NCI-H2029 treated with DMSO at 0.1 percent for 48 hours (cell line): ENCODE measurements at places on chromosomes 4 and X.

DNA sequence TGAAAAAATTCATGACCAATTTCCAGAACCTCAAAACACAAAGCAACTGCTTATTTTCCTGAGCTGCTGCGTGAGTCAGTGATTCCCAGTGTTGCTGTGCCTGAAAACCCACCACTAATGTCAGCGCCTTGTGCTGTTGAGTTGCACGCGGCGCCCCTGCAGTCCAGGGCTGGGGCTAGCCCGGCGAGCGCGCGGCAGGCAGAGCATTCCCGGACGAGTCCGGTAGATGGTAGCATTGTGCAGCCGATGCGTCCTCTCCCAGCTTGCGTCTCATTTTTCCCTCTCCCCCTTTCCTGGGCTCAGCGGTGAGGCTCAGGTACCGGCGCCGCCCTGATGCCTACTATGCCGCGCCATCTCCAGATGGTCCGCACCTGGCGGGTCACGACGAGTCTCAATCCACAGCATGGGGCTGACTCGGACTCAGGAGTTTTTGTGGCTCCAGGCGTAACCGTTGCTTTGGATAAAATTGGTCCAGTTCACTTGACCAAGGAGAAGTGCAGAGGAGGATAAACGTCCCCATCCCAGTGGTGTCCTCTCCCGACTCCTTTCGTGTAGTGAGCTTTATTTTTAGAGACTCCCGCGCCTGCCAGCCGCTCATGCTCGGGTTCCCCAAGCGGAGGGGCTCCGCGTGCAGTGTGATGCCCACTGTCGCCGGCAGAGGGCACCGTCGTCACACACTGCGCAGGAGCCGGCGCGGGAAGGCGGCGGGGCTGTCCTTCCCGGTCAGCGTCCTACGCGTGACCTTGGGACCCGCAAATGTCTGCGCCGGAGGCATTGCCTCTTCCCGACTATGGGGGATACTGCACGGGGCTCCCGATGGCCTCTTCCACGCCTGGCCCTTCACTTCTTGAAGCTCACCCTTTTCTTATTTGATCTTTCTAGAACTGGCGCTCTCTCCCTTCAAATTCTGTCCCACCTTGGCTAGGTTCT is 53.6 kb upstream of the IGFBP7 start:
- DNase-seq, result peak; percentile 39

DNA sequence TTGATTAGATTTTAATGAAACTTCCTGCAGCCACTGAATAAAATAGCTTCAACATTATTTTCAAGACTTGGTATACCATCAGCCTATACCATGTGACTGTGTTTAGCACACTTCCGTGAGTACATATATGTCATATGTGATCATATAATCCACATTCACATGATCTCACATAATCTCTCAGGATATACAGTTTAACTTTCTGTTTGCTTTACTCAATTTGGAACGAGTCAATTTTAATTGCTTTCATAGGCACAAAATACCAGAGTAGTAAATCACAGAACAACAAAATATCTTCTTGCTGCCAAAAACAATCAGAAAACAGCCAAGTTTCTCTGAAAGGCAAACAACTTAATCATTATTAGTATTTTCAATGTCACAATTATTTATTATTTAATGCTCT is 731.1 kb upstream of the DIAPH2 start:
- no peak for DNase-seq

- DNase-seq, result no peak
Measured at GRCh38 chrX:41043674-41044345, 41.4 kb upstream of the USP9X start.

GRCh38 chr4:829291-829690 is 3.4 kb upstream of the CPLX1 start:
- DNase-seq, result no peak

DNA sequence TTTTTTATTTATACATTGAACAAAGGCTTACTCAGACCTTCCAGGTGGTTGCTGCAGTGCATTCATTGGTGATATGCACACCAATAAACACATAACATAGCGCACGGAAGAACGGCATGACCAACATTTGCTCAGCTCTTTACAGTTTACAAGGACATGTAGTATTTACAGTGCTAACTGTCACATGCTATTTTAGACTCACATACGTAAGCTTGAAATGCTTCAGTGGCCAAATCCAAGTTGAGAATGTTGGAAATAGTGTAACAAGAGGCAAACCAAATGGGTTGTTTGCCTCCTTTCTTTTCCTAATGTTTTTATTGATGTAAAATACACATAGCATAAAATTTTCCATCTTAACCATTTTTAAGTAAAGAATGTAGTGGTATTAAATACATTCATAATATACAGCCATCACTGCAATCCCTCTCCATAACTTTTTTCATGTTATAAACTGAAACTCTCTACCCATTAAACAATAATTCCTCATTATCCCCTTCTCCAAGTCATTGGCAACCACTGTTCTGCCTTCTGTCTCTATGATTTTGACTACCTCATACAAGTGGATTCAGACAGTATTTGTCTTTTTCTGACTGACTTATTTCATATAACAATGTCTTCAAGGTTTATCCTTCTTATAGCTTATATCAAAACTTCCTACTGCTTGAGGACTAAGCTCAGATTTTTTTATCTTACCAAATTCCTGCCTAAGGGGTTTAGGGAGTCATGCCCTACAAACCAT is 1722.9 kb upstream of the AGA start:
- no peak for DNase-seq

GRCh38 chrX:19699151-19699550 is 183.8 kb upstream of the MAP3K15 start:
- DNase-seq, result no peak

DNA sequence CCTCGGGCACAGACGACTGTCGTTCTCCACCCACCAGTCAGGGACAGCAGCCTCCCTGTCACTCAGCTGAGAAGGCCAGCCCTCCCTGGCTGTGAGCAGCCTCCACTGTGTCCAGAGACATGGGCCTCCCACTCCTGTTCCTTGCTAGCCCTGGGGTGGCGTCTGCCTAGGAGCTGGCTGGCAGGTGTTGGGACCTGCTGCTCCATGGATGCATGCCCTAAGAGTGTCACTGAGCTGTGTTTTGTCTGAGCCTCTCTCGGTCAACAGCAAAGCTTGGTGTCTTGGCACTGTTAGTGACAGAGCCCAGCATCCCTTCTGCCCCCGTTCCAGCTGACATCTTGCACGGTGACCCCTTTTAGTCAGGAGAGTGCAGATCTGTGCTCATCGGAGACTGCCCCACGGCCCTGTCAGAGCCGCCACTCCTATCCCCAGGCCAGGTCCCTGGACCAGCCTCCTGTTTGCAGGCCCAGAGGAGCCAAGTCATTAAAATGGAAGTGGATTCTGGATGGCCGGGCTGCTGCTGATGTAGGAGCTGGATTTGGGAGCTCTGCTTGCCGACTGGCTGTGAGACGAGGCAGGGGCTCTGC is 7.9 kb upstream of the MSANTD1 start:
- DNase-seq, result no peak

GRCh38 chrX:45762699-45763647 is 562.3 kb upstream of the DIPK2B start:
- DNase-seq, result no peak

DNA sequence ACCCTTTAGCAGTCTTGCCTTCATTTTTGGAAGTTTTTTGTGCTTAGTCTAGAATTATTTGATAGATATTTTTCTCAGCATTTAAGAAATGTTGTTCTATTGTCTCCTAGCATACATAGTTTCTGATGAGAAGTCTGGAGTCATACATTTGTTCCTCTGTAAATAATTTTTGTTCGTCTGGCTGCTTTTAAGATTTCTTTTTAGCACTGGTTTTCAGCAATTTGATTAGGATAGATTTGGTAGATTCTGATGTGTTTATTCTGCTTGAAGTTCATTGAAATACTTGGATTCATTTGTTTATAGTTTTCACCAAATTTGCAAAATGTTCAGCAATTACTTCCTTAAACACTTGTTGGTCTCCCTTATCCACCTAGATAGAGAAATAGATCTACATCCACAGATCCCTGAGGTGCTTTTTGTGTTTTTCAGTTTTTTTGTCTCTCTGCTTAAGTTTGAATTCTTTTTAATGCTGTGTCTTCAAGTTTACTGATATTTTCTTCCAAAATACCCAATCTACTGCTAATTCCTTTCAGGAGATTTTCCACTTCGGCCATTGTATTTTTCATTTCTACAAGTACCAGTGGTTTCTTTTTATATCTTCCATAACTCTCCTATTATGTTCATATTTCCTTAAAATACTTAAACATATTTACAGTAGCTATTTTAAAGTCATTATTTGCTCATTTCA is 64.9 kb downstream of the ABLIM2 start:
- no peak for DNase-seq

DNA sequence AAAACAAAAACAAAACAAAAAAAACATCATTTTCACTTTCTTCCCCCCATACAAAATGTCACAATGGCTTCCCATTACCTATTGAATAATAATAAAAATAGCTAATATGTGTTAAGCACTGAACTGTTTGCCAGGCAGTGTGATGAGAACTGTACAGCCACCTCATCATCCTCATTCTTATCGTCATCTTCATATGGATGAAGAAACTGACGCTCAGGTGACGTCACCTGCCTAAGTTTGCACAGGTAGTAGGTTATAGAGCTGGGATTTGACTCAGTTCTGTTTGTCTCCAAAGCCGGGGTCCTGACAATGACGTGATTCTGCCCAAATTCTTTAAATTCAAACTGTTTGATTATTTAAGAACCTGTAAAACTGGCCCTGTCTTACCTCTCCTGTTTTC is 150.4 kb upstream of the SMIM10 start:
- no peak for DNase-seq

GRCh38 chr4:134505511-134505910 is 303.9 kb upstream of the PABPC4L start:
- DNase-seq, result no peak

DNA sequence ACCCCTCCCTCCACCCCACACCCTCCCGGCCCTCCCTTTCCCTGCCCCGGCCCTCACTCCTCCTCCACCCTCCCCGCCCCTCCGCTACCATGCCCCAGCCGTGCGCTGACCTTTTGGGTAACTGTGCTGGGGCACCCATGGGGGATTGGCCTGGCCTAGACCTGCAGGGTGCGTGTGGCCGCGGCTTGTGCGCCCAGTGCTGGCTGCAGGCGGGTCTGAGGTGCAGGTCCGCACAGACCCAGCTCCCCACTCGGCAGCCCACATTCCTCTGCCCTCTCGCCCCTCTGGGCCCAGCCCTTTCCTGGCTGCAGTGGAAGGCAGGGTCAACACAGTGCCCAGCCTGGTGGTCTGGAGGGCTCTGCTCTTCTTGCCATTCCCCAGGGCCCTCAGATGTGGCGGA is 24.7 kb downstream of the FGFRL1 start:
- DNase-seq, result no peak

DNA sequence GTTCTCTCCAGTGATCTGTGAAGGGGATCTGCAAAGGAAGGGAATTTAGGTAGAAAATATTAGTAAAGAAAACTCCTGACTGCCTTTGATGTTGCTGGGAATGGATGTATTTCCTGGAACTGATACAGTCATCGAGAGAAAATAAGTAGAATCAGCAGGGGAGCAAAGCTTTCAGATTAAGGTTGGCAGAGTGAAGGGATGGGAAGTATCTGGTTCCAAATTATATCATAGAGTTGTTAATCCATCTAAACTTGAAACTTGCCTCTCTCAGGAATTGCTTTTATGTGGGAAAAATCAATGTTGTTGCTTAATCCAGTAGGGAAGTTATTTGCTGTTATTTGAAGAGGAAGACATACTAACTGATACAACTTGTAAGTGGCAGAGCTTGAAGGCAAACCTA is 19.3 kb downstream of the EPHA5 start:
- no peak for DNase-seq

DNA sequence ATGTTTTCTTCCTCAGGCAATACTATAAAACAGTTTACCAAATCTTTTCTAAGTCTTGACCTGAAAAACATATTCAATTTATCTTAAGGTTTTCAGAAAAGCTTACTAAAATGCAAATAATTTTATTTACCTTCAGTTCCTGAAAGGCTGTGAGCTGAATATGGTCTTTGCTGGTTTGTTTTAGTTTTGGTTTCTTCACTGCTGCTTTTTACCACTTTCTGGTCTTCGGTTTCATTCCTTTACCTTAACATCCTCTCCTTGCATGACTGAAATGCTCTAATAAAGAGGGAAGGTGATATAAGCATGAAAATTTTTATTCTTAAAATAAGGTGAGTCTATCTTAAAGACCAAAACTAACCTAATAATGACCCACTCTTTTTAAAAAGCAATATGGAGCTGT is 97.1 kb upstream of the NRK start:
- no peak for DNase-seq

DNA sequence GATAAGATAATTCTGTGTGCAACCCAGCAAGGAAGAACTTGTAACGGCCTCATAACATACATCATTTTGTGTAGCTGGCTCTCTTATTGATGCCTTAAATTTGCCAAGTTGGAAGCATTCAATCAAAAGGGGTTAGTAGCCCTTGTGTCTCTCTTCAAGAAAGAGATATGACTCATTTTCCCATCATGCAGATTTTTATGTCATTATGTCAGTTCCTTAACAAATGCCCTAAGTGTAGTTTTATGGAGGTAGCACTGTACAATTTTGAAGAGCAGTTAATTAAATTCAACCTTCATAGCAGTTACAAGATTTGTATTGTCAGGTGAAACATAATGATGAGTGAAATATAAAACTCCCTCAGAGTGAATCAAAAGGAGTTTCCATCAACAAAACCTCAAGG is 215.6 kb downstream of the GRIA3 start:
- no peak for DNase-seq

DNA sequence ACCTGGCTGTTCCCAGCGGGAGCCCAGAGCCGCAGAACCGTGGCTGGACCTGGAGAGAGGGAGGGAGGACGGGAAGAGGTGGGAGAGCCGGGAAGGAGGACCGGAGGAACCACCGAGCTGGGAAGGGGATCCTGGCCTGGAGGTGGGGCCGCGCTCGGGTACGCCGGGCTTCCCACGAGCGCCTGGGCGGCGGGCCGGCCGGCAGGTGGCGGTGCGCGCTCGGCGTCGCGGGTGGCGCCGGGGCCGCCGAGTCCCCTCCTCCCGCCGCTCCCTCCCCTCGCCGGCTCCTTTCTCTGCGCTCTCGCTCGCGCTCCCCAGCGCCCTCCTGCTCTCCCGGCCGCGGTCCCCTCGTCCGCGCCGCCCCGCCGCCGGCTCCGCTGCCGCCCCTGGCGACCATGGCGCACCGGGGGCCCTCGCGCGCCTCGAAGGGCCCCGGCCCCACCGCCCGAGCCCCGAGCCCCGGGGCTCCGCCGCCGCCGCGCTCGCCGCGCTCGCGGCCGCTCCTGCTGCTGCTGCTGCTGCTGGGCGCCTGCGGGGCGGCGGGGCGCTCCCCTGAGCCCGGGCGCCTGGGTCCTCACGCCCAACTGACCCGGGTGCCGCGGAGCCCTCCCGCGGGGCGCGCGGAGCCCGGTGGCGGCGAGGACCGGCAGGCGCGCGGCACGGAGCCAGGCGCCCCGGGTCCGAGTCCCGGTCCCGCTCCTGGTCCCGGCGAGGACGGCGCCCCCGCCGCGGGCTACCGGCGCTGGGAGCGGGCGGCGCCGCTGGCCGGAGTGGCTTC is at the start of gene SORCS2:
Gene SORCS2 (plus strand): TSS at position 287 of the 778 bp plus-strand sequence.
- DNase-seq, result peak; percentile 8

DNA sequence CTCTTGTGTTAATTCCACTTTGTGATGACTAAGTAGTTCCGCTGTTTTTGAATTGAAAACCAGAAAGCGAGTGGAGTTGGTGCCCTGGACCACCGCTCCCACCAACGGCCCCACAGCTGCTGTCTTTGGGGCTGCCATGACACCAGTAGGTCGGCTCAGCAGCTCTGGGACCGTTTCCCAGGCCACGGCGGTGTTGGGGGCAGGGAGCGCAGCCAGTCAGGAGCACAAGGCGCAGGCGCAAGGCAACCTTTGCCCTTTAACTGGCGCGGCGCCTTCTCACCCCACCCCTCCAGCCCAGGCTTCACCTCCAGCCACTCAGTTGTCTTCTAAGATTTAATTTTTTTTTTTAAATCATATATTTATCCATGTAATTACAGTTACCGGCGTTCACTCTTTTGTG is at the start of gene GK2:
Gene GK2 (minus strand): TSS at position 166 of the 400 bp plus-strand sequence. CDS start 28 bp downstream, at position 138.
- DNase-seq, result no peak

GRCh38 chrX:134971926-134972325 is 18.9 kb upstream of the SMIM10 start:
- DNase-seq, result no peak
